ENCODE measurements at places on chromosomes 5 and 9.
A peak's percentile ranks its signal among the peaks of the same experiment; 100 is the strongest.

- no peak for DNase-seq
Measured at GRCh38 chr5:135195270-135195608, 161.2 kb upstream of the PITX1 start.

DNA sequence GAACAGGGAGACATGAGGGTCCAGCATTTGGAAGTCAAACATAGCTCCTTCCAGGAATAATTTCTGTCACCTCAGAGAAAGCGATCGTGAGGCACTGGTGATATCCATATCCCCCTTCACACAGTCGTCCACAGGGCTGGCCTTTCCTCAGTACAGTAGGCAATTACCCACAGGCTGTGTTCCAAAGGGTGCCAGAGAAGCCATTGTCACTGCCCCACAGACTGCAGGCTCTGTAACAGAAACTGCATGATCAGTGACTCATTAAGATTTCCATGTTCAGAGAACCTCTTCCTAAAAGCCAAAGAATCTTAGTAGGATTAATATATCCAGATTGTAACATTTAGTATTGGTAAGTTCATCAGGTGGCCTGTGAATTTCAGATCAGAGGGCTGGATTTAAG lies 127.6 kb downstream of the RPS23 start:
- no peak for DNase-seq

- no peak for DNase-seq
Measured at GRCh38 chr5:65191554-65192135, 290.1 kb downstream of the ADAMTS6 start.

DNA sequence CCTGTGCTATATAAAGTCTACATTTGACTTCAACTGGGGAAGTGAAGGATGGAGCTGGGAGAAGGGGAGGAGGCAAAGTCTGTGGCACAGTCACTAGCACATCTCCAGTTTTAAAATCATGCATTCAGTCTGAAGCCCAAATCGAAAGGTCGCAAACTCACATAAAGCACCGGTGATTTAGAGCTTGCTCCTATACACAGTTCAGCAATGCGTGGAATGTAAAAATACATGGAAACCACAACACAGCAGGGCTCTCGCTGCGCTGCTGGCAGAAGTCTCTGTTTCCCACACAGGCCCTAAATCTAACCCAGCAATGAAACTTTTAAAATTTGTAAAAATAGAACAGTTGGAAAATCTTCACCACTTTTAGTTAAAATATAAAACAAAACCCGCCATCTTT lies 68.2 kb downstream of the EBF1 start:
- DNase-seq: no peak

DNA sequence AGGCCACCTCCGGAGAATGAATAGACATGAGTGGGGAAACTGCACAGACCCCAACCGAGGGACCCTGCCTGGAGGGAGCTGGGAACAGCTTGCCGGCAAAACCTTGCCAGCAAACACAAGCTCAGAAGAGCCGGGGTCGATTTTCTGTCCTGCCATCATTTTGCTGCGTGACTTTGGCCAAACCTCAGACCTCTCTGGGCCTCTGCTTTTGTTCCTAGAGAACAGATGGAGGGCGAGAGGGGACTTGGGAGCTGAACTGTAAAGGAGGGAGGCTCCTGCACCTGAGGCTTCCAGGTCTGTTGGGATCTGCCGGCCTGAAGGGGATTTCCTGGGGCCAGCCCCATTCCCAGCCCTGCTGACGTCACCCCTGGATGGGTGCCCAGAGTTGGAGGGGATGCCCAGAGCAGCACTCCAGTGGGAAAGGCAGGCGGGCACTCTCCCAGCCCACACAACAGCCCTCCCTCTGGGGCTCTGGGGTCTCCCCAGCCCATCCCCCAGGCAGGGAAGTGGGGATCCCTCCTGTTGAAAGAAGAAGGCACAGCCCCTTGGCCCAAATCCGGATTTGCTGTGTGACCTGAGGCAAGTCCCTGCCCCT lies 40.4 kb upstream of the SYNPO start:
- DNase-seq: no peak

DNA sequence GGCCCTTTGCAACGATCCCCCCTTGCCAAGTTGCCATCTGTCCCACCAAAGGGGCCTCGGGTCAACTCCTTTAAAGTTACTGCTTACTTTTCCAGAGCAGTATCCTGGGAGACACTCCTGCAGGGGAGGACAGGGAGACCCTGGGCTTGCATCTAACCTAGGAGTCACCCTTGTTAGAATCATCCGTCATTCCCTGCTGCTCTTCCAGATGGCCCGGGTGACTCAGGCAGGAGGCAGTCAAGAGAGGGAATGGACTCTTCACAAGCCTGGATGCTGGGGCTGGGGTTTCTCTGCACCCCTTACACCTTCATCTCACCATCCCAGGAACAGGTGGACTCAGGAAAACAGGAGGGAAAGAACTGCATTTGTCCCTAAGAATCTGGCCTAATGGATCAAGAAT lies 175.6 kb downstream of the GABBR2 start:
- DNase-seq: no peak

- no peak for DNase-seq
Measured at GRCh38 chr9:76897804-76898525, 7.9 kb downstream of the PRUNE2 start.

DNA sequence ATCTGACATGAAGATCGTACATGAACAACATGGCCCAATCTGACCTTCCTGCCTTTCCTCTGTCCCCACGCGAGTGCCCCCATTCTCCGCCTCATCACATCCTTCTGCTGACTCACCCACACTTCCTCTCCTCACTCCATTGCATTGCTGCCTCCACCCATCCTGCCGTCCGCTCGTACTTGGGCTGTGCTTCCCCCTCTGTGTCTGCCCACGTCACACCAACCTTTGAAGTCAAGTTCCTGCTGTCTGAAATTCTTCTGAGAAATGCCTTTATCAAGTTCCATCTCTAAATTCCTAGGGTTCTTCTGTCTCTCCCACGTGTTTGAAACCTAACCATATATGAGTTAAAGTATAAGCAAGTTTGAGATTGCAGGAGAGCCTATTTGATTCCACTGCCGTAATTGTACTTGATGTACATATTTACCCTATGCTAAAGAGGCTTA lies 18.0 kb upstream of the STARD4 start:
- peak; percentile 87 for DNase-seq

DNA sequence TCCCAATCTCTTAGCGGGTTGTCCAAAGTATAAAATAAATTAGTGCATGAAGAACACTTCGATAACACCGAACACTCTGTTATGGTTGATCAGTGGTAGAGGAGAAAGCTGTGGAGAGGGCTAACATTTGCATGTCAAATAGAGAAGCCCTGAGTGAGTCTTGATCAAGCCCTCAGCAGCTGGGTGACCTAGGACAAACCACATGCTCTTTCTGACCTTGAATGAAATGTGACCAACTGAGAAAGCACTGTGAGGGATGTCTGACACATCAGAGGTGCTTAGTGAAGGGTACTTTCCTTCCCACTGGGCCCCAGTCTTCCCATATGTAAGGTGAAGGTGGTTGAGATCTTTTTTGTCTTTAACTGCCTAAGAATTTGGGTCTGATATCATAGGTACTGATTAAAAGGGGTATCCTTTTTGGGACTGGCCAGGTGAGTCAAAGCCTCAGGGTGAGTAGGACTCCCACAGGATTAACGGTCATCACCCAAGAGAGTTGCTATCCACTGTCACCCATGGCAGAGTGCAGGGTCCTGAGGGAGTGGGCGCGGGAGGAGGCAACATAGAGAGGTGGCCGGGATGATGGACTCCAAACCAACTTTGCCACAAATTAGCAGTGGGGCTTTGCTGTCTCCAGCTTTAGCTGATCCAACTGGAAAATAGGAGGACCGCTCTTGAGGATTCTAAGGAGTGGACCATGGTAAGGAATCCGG lies 53.5 kb downstream of the KIF4B start:
- DNase-seq: no peak

DNA sequence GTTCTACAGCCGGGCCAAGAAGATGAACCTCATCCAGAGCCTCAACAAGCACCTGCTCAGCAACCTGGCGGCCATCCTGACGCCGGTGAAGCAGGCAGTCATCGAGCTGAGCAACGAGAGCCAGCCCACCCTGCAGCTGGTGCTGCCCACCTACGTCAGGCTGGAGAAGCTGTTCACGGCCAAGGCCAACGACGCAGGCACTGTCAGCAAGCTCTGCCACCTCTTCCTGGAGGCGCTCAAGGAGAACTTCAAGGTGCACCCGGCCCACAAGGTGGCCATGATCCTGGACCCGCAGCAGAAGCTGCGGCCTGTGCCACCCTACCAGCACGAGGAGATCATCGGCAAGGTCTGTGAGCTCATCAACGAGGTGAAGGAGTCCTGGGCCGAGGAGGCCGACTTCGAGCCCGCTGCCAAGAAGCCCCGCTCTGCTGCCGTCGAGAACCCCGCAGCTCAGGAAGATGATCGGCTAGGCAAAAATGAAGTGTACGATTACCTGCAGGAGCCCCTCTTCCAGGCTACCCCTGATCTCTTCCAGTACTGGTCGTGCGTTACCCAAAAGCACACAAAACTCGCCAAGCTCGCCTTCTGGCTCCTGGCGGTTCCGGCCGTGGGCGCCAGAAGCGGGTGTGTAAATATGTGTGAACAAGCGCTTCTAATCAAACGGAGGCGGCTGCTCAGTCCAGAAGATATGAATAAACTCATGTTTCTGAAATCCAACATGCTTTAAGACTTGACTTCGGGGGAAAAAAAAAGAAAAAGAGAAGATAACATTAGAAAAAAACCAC lies 28.5 kb downstream of the AMBP start:
- DNase-seq: no peak

DNA sequence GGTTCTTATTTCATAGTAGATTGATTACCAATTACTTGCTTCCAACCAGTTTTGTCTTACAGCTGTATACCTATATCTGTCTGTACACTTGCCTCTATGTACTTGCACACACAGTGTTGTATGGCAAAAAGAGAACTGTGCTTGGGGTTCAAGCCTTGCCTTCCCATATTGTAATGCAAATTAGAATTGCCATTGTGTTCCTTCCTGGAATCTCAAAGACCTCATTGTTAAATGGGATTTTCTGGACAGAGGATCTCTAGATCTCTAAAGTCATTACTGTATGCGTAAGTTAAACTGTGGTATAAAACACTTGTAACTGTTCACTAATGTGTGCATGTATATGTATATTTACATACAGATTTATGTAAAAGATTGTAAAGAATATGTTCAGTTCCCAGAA lies 428.8 kb downstream of the CAAP1 start:
- DNase-seq: no peak

DNA sequence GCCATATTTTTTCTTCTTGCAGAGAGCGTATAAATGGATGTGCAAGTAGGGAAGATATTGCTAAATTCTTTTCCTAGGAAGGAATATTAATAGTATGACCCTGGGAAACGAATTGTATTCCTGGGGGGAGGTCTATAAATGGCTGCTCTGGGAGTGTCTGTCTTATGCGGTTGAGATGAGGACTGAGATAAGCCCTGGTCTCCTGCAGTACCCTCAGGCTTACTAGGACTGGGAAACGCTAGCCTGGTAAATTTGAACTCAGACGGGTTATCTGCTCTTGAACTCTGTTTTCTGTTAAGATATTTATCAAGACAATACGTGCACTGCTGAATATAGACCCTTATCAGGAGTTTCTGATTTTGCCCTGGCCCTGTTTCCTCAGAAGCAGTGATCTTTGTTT lies 1126.4 kb upstream of the C9orf72 start:
- DNase-seq: no peak

DNA sequence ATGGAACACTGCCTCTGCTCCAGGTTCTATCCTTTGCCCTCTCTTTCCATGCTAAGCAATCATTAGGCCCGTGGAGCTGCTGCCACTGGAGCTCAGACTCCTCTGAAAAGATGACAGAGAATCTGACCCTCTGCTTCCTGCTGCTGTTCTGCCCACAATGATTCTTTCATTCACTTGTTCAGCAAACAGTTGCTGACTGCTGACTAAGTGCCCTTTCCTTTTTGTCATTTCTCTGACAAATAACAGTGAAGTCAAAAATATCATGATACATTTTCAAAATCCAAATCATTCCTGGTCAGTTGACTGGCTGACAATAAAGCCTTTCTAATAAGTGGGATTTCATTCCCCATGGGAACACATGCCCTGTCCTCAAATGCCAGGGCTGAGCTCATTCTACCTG lies 110.1 kb downstream of the SIL1 start:
- no peak for DNase-seq

- no peak for DNase-seq
Measured at GRCh38 chr5:16128944-16129343, 50.6 kb downstream of the MARCHF11 start.

- no peak for DNase-seq
Measured at GRCh38 chr9:136694163-136694871, 7.1 kb upstream of the AGPAT2 start.

- no peak for DNase-seq
Measured at GRCh38 chr5:135095871-135096270, 61.8 kb upstream of the PITX1 start.

DNA sequence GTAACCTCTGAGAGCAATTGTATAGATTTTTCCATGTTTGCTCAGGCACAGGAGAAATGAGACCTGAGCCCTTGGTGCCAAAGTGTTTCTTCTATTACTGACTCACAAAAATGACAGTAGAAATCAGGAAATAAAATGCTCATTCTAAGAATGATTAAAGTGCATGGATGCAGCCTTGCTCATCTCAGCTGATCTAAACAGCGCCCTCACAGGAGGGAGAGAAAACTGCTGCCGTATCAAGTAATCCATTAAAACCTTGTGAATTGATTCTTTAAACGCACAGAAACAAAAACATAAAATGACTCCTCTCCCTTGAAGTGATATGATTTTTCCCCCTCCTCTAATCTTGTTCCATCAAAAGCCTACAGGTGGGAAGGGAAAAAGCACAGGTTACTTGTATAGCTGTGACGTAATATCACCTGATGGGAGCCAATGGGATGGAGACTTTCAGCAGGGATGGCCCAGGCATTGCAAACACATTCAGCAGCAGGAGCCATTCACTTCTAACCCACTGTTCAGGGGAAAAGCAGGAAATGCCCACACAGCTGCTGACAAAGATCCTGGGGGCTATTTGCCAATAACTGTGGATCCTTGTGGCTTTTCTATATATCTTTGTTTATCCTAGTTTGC lies 76.7 kb downstream of the PLCXD3 start:
- no peak for DNase-seq

GRCh38 chr9:94554439-94555331 lies at the start of gene PCAT7:
Gene PCAT7 (plus strand): TSS chr9:94555083.
- no peak for DNase-seq

GRCh38 chr9:117451311-117451710 lies 36.5 kb upstream of the ASTN2 start:
- DNase-seq: no peak

DNA sequence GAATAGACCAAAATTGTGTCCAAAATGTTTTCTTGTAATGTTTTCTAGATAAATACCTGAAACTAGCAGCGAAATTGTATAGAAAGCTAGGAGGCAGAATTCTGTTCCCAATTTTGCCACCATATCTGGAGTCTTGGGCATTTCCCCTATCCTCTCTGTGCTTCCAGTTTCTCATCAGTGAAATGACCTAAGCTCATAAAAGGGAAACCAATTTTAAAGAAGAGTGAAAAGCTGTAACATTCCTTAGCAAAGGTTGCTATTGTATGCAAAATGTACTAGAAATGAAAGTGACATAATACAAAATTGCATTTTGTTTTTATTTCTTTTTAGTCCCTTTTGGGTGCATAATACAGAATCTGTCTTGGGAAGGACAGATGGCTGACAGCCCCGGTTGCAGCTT lies 36.8 kb upstream of the CAST start:
- DNase-seq: no peak

- no peak for DNase-seq
Measured at GRCh38 chr9:112771359-112772214, 21.0 kb downstream of the SNX30 start.
